A549 treated with RU486 at 1 μM for 4 hours (cell line): ENCODE measurements at places on chromosomes 16 and 17. TPM values are rescaled to one million over a fixed set of nuclear protein-coding genes. Genes with fewer than 3 reads are reported as not detected.

The SOST gene
- not detected in 5 replicates for total RNA-seq

The PLD2 gene
- total RNA-seq: 18.4 to 25.8 TPM (median 22.8 TPM) in 5 replicates

The B9D1 gene
- 44.5 to 49.2 TPM (median 47.0 TPM) in 5 replicates for total RNA-seq

The CCDC154 gene
- 0.13 to 0.49 TPM (median 0.41 TPM) in 5 replicates for total RNA-seq

The PLXDC1 gene
- 0.09 to 0.86 TPM (median 0.37 TPM) in 4 of 5 replicates, not detected in the other for total RNA-seq

The LHX1 gene
- total RNA-seq: 2.4 to 2.9 TPM (median 2.7 TPM) in 5 replicates
